Spleen (tissue), 13 donors: ENCODE measurements at places on chromosomes 13 and 19.

- no peak for DNase-seq
These were observed 977 bp downstream of the EPHX3 start for GRCh38 chr19:15231271-15231670.

- DNase-seq = peak; percentile 73
These were observed 37.9 kb downstream of the MLLT1 start for GRCh38 chr19:6241680-6242377.

DNA sequence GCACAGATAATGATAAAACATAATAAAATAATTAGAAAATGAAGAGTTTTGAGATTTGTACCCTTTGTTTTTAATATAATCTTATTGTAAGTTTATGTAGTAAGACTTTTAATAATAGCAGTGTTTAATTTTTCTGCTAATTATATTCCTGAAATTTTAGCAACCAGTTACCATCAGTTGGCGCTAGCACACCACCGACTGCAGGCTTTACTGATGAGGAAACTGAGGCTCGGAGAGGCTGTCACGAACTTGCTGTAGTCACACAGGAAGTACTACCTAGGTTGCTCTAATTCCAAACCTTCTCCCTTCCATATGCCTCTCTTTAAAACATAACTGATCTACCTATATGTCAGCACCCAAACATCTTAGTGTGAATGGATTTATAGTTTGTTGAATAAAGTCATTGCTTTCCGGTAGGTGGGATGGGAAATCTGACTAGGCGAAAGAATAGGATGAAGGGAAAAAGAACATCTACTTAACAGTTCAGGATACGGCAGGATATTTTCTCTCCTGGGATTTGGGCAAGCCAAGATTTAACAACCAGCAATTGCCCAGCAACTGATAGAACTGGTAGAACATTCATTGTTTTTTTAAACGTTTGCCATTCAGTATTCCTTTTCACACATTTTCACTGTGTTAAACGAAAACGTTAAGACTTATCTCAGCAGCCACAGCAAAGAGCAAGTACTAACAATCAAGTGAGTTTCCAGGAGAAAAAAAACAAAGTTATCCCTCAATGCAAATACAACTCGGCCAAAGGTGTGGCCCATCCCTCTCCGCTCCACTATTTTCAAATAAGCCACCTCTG, 822 bp upstream of the RFXAP start:
- no peak for DNase-seq

DNA sequence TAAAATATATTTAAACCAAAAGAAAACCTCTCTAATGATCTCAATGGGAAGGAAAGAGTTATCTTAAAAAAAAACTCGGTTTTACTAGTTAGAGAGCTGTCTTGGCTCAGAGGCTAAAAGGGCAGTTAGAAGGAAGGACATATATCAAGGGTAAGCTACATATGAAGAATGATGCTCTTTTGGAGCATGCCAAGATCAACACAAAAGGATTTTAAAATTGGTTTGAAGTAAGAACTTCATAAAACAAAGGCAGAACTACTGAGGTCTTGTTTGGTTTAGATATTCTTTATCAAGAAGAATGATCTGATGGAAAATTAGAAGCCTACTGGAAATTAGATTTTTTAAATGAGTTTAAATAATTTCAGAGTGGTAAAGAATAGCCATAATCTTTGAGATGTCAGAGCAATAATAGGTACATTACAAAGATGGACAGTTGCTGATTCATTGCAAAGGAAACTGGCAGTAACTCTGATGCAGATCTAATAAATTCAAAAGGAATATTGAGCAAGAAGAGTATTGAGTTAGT, 39.4 kb upstream of the LMO7 start:
- no peak for DNase-seq

GRCh38 chr13:72530471-72530870, 197.0 kb downstream of the MZT1 start:
- no peak for DNase-seq

- peak; percentile 94 for DNase-seq
These were observed 17.9 kb downstream of the DEDD2 start for GRCh38 chr19:42199440-42200115.
